Uterus (tissue), 4 donors: ENCODE measurements at places on chromosomes 7 and 10. TPM values are rescaled to one million over a fixed set of nuclear protein-coding genes. Genes with fewer than 3 reads are reported as not detected.

- DNase-seq, result no peak
Observed at GRCh38 chr7:94414481-94414880, 19.8 kb downstream of the COL1A2 start.

DNA sequence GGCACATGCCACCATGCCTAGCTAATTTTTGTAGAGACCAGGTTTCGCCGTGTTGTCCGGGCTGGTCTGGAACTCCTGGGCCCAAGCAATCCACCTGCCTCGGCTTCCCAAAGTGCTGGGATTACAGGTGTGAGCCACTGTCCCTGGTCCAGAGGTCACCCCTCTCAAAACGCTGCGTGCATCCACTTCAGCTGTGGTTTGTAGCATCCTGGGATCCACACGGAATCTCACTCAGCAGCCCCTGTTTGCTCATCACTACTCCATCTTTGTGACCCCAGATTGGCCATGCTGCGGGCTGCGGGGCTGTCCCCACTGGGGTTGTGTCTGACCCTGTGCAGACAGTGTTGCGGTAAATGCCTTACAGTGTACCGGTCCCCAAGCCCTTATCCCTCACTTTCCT lies 3.5 kb downstream of the INPP5A start:
- DNase-seq, result no peak

- no peak for DNase-seq
Observed at GRCh38 chr7:137915266-137915665, 68.5 kb upstream of the DGKI start.

DNA sequence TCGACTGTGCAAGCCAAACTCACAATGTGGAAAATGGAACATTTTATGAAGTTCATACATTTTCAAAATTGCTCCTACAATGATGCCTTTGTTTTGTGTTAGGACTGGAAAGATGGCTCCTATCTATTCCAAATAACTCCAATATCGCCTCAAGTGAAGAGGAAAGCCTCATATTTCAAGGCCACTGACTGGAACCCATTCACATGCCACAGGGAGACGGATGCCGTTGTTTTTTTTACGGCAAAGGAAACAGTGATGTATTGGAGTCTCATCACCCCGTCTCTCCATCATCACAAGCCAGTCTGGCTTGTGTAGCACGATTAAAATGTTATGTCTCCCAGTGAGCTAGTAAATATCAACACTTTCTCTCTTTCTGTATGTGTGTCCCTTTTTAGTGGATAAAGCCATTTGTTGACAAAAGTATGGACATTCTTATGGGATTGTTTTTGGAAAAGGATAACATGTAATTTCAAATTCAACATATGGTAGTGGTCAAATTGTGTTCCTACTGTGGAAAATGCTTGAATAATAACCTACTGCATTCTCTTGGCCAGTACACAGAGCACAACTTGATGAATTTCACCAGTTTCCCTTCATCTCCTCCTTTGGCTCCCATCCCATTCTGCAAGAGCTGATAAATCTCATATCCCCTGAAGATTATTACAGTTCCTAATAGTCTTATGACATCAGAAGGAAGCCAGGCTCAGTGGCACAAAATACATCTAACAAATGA lies 109.5 kb upstream of the PITRM1 start:
- DNase-seq, result peak; percentile 45

- DNase-seq, result no peak
Observed at GRCh38 chr7:12623885-12624498, 53.5 kb downstream of the SCIN start.

DNA sequence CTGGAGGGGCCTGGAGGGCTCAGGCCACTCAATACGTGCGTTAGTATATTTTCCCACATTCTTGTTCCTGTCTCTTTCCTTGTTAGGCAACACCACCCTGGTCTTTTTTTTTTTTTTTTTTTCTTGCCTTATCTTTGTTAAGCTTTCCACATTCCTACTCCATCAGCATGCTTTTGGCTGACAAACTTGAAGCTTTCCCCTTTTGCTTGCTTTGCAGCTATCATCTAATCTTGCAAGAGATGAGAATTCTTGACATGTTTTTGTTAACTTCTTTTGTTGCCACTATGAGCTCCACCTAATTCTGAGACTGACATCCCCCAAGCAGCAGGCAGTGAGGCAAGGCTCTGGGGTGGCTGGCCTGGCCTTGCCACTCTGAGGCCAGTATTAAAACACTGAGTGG lies 52.5 kb upstream of the NRP1 start:
- no peak for DNase-seq

- DNase-seq, result no peak
Observed at GRCh38 chr10:106224676-106225075, 939.8 kb downstream of the SORCS1 start.

DNA sequence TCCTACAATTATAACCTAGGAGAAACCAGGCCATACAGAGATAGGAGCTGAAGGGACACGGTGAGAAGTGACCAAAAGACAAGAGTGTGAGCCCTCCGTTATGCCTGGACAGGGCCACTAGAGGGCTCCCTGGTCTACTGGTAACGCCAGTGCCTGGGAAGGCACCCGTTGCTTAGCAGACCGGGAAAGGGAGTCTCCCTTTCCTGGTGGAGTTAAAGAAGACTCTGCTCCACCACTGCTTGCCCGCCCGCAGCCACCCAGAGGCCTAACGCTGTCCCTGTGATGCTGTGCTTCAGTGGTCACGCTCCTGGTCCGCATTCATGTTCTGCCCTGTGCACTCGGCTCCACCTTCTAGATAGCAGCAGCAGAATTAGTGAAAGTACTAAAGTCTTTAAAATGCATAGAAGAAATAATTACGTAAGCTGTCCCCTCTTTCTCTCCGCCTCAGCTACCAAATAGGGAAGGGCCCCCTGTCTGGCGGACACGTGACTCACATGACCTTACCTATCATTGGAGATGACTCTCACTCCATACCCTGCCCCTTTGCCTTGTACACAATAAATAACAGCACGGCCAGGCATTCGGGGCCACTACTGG lies 34.8 kb downstream of the GRID2IP start:
- DNase-seq, result peak; percentile 79

- no peak for DNase-seq
Observed at GRCh38 chr7:115549910-115550309, 480.7 kb downstream of the TFEC start.

GRCh38 chr10:52313933-52314821 lies at the start of gene DKK1:
Gene DKK1, plus strand, starts transcription at chr10:52314281. Its CDS starts 154 bp downstream, at chr10:52314435.
- DNase-seq, result no peak

DNA sequence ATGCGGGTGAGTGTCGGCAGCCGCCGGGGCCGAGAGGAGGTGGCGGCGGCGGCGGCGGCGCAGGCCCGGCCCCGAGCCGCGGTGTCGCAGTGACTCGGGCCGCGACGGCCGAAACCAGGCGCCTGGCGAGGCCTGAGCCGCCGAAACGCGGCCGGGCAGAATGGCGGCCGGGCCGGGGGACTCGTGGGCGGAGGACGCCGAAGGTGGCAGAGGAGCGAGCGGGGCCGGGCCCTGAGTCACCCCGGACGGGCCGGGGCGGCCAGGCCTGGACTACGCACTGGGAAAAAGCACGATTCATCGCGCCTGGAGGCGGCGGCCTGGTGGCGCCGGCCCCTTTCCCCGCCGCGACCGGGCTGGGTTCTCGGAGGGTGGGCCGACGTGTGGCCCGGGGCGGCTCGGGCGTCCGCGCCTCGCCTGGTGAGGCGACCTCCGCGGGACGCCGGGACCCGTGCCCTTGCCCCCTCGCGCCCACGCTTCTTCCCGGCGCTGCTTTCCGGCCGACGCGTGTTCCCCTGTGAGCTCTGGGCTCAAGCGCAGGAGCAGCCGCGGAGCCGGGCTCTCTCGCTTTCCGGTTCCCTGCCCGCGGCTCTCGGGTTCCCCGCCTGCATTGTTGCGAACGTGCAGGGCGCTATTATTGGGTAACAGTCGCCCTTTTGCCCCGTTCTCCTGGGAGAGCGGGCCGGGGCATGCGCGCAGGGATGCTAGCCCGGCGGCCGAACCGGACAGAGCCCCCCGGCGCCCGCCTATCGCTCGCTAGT lies 500 bp downstream of the CUL1 start:
- peak; percentile 60 for DNase-seq

DNA sequence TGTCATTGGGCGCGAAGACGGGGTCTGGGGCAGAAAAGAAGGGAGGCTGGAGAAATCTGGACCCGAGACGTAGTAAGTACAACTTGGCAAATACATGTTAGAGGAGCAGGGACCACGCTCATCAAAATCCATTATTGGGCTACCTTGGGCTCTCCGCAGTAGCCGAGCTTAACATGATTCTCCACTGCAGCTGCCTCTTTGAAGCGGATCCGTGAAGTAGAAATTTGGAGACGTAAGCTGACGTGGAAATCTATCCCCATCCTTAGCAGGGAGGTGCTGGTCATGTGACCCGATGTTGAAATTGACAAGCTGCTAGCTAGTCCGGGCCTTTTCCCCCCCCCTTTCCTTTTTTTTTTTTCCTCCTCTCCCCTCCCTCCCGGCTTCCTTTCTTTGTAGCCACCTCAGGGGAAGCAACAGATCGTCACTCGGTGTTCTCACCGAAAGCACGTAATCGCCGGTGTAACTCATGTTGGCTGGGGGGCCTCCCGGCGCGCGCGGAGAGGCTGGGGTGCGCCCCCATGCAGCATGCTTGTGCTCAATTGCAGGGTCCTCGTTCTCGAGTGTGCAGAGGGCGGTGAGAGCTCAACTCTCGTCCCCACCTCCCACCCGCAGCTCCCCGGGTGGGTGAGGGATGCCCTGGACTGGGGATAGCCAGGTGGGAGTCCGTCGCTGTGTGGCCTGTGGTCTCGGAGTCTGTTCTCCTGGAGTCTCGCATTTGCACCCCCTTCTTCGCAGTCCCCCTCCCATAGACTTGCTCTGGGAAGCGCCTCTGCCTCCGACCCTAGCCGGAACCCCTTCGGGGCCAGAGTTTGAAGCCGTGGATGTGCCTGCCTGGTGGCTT lies at the start of gene HOXA11:
TSS of gene HOXA11 (minus strand) at position 220 of the 841 bp plus-strand sequence. CDS start at position 132, 88 bp downstream.
- DNase-seq, result peak; percentile 82

GRCh38 chr10:7794251-7795026 lies 6.5 kb downstream of the ATP5F1C start:
- no peak for DNase-seq

Gene GNAT3
- total RNA-seq, result not detected

Gene PCGF6
- total RNA-seq, result 19.2 TPM

Gene PPP1R9A
- 22.4 TPM for total RNA-seq

Gene HPS6
- total RNA-seq, result 28.4 TPM

Gene TMEM236
- 0.59 TPM for total RNA-seq

Gene ACTR3C
- total RNA-seq, result 2.6 TPM
